Forelimb muscle (tissue), 1 donor: ENCODE measurements at places on chromosomes 5 and 9. TPM values are rescaled to one million over a fixed set of nuclear protein-coding genes. Genes with fewer than 3 reads are reported as not detected.

GRCh38 chr5:113897748-113898147, 384.3 kb downstream of the YTHDC2 start:
- DNase-seq = peak; percentile 67

The PFN3 gene
- polyA plus RNA-seq = not detected

DNA sequence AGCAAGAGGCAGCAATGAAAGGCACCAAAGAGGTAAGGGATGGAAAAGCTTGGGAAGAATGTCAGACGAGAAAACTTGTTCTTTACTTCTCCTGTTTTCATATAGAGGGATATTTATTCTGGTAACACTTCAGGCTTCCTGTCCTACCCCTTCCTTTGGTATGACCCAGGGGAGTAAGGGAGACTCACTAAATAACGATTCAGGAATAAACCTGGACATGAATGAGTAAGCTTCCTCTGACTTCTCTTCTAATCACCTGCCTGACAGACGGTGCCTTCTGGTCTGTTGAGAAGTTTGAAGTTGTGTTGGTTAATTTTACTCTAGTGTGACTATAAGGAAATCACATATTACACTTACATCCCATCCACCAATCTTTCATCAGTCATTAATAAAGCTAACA, 461.2 kb downstream of the CDH12 start:
- no peak for DNase-seq

The FABP6 gene
- polyA plus RNA-seq = 0.24 TPM

- no peak for DNase-seq
Observed at GRCh38 chr9:87862536-87863268, 20.0 kb upstream of the SPATA31E1 start.

GRCh38 chr5:172074896-172075295, 68.5 kb upstream of the FBXW11 start:
- no peak for DNase-seq

The KCNV2 gene
- 0.27 TPM for polyA plus RNA-seq

GRCh38 chr5:101580591-101580990, 677.5 kb upstream of the ST8SIA4 start:
- no peak for DNase-seq

DNA sequence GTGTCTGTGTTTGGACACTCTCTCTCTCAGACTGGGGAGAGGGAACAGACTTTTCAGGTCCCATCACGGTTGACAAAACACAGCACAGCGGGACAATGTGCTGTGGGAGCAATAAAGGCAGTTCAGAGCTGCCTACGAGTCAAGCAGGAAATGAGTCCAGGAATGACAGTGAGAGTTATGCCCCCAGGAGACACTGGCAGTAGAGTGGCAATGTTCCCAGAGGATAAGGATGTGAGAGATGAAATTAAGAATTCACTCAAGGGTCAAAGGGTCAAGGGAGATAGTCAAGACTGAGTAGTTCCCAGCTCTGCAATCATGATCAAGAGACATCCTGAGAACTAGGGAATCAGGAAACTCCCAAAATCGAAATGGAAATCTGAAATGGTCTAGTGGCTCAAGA, 156.1 kb downstream of the LURAP1L start:
- DNase-seq = no peak

DNA sequence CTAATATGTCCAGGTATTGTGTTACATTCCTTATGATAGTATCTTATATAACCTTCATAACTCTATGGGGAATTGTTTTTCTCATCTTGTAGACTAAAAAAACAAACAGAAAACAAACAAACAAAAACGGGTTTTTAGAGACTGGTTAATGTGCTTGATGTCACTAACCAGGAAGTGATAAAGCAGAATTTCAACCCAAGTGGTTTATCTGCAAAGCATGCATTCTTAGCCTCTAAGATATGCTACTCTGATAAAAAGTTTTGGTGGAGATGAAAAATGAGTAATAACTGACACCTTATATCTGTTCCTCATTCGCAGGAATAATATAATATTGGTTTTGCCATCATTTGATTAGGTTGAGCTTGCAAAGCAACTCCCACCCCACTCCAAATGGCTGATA, 53.4 kb downstream of the PUM3 start:
- no peak for DNase-seq

GRCh38 chr5:60184606-60185005, 291.1 kb upstream of the PDE4D start:
- no peak for DNase-seq

DNA sequence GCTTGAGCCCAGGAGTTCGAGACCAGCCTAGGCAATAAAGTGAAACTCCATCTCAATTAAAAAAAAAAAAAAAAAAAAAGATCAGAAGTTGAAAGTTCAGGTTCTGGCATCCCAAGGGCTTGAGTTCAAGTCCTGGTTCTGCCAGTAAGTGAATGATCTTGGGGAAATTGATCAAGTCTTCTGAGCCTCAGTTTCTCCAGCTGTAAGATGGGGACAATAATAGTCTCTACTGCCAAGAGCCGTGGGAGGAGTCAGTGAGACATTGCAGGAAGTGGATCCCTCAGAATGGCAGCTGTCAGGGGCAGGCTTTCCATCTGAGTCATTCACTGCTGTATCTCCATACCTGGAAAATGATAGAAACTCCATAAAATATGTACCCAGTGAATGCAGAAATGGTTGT, 37.8 kb upstream of the FUBP3 start:
- no peak for DNase-seq

DNA sequence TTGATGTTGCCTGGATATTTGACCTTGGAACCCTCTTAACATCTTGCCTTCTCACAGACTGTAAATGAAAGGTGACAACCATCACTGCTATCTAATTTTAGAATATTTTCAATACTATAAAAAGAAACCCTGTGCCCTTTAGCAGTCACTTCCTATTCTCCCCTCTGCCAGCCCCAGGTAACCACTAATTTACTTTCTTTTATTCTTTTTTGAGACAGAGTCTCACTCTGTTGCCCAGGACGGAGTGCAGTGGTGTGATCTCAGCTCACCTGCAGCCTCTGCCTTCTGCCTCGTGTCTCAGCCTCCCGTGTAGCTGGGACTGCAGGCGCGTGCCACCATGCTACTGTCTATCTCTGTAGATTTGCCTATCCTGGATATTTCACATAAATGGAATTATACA, 43.6 kb downstream of the FRMPD1 start:
- DNase-seq = no peak

The MYOZ3 gene
- 13.7 TPM for polyA plus RNA-seq

- DNase-seq = no peak
Observed at GRCh38 chr5:155430192-155430591, 416.6 kb downstream of the KIF4B start.

The PCDHGA8 gene
- polyA plus RNA-seq = 0.73 TPM

DNA sequence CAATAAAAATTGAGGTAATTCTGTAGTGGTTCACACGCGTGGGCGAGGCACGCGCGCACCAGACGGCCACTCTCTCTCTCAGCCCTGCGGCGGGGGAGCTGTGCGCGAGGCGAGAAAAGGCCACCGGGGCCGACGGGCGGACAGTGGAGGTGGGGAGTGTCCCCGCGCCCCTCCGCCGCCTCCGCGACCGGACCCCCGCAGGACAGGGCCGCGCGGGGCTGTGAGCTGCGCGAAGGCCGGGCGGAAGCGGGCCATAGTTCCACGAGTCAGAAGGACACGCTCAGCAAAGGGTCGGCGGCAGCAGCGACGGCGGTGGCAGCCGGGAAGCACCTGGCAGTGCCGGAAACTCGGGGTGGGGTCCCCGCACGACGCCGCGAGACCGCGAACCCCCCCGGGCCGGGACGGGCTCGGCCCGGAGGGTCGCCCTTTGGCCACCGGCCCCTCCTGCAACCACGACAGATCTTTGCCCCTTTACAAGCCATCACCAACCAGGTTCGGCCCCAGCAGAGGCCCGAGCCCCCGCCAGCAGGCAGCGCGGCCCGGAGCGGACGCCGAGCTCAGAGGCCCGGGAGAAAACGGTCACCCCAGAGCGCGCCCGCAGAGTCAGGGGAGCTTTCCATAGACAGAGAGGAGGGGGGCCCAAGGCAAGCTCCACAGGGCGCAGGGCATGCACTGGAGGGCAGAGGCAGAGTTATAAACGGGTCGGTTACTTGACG, 60.9 kb downstream of the ZNF354C start:
- no peak for DNase-seq

DNA sequence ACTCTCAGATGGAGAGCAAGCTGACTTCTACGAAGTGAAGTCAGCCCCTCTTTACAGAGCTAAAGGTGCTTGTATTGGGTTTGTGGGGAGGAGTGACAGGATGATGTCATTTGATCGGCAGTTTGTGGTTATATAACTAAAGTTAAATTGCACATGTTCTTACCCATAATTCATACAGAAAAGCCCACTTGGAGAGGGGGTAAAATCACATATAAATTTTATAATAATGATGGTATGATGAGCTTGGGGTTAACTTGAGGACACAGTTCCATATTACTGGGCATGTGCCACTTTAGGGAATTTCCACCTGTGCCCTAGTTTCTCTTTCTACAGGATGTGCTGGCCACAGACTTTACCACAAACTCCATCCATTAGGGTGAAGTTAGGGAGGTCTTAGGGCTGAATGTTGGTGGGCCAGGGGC, 1178.6 kb upstream of the CDH9 start:
- no peak for DNase-seq

DNA sequence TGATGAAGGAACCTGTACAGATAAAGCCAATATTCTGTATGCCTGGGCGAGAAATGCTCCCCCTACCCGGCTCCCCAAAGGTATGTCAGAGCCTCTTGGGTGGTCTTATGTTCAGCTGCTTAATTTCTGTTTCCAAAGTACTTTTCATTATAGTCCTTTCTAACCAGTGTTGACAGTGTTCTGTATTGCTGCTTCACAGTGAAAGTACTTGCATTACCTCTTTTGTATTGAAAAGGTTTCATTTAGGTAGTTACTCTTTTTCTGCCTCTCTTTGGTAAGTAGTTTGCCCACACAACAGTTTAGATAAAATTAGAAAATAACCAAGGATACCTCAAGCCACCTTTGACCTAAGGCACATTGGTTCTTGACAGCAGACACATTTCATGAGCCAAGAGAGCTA, 169.9 kb downstream of the PAM start:
- DNase-seq = no peak

DNA sequence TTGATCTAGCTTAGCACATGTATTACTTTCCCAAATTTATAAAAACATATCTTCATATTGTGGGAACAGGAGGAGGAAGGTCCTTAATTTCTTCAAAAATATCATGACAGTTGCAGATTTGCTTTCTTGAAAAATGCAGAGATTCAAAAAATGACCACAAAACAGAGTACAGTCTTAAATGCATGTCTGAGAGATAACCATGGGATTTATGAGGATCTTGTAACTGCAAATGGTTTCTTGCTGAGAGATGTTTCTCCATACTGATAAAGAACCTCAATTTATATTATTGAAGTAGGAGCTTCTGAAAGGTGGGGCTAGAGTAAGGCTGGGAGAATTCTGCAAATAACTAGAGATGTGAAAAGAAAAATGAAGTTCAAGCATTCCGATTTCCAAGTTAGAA, 83.2 kb downstream of the CDH18 start:
- no peak for DNase-seq

- no peak for DNase-seq
Observed at GRCh38 chr5:23631302-23632045, 124.1 kb downstream of the PRDM9 start.

DNA sequence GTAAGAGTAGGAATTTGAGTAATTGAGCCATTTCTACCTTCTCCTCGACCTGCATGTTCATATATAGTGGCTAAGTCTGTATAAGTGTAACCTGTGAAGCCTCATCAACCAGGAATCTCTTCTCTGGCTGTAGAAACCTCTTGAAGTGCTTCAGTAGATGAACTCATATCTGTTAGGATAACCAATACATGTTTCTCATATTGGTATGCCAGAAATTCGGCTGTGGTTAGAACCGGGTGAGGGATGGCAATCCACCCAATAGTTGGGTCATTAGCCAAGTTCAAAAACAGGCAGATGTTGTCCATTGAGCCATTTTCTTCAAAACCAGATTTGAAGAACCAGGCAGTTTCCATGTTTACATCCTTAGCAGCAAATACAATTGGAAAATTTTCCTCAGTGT, 28.9 kb upstream of the GSN start:
- DNase-seq = no peak

DNA sequence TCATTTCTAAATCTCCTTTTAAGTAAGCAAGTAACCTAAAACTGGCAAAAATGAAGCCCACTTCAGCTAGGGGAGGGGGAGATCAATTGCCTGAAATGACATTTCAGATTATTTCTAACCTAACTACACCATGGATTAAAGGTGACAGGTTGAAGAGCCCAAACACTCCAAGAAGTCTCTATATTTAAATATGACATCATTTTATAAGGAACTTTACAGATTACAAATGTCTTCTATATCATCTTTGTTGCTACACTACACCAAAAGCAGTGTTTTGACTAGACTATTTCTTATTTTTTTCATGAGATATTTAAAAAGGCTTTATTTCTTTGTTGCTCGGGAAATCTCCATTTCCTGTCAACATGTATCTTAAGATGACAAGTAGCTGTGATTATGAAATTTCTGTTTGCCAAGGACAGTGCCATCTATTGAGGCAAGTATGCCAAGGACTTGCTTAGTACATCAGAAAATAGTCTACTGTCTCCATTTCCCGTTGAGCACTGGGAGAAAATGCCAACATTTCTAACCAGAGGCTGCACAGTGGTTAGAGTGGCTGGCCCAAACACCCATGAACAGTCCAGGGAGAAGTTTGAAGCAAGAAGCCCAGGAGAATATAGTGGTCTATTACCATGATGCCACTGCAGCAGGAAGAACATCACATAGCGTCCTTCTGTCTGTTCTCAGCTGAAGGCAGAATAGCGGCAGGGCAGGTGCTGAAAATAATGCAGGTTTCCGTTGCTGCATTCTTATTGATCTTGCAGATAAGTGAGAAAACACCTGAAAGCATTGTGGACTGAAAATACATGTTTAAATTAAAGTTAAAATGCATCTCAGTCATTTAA, 93.4 kb upstream of the ITGA2 start:
- no peak for DNase-seq

The TRPM6 gene
- 0.08 TPM for polyA plus RNA-seq

The C5orf34 gene
- 2.9 TPM for polyA plus RNA-seq

The INSL6 gene
- polyA plus RNA-seq = 0.63 TPM

DNA sequence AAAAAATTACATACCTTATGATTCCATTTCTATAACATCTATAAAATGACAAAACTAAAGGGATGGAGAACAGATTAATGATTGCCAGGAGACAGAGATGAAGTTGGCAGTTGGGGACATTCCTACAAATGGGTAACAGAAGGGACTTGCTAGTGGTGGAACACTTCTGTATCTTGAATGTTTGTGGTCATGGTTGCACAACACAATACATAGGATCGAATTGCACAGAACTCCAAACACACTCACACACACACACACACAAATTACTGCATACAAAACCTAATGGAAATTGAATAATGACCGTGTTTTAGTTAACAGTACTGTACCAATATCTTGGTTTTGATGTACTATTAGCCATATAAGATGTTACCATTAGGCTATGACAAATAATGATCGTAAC, 330.7 kb upstream of the POU5F2 start:
- DNase-seq = no peak

- peak; percentile 14 for DNase-seq
Observed at GRCh38 chr9:121954477-121955140, 138.5 kb downstream of the TTLL11 start.

- DNase-seq = no peak
Observed at GRCh38 chr5:129629575-129629974, 118.3 kb upstream of the MINAR2 start.

- DNase-seq = peak; percentile 72
Observed at GRCh38 chr5:95808686-95809413, 13.7 kb downstream of the GLRX start.

- DNase-seq = no peak
Observed at GRCh38 chr9:5840788-5841187, 7.9 kb upstream of the ERMP1 start.

The DAB2IP gene
- polyA plus RNA-seq = 41.0 TPM

GRCh38 chr9:79452265-79452664, 119.5 kb upstream of the TLE4 start:
- DNase-seq = no peak

The IFNB1 gene
- polyA plus RNA-seq = not detected

The IPPK gene
- polyA plus RNA-seq = 7.2 TPM

The UGT3A1 gene
- 36.1 TPM for polyA plus RNA-seq

The C5orf63 gene
- polyA plus RNA-seq = 6.4 TPM

The KIF4B gene
- 0.06 TPM for polyA plus RNA-seq
